ENCODE measurements at places on chromosomes 3 and 15.

DNA sequence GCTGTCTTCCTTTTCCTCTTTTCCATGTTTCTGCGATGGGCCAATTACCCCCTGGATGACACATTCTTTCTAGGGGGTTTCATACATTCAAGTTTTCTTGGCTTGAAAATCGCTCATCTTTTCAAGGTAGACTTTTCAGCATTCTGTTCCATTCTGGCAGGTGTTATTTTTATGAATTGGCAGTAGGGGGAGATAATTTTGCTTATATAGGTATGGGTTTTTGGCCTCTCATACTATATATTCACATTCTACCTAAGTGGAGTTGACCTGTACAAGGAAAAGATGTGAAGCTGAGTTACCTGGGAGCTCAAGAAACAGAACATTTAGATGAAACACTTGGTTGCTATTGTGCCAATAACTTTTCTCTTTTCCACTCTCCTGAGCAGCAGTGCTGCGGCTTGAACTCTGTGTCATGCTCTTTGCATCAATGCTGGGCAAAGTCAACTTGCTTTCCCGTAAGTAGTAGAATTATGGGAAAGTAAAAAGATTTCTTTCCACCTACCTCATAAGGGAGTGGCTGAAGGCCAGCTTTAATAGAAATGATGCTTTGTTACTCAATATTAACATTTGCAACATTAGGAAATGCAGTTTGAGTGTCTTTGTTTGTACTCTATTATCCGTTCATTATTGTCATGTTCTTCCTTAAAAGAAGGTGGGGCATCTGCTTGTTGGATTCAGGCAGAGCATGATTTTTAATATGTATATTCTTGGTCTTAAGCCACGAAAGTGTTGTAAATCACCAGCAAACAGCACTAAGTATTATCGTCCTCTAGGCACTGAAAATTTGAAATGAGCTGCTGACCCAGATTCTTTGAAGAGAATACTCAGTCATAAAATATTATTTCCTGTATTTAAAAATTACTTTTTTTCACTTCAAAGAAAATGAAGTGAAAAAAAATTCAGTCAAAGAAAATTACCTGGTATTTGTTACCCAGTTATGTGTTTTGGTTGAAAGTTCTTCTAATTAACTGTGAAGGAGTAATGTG, 27.7 kb upstream of the MFSD1 start:
- no peak for DNase-seq

- DNase-seq, result no peak
Measured at GRCh38 chr3:23629181-23629894, 176.4 kb upstream of the UBE2E1 start.

GRCh38 chr15:59221511-59222505, 15.2 kb downstream of the LDHAL6B start:
- no peak for DNase-seq

GRCh38 chr15:70535071-70535954, 228.0 kb downstream of the UACA start:
- peak; percentile 45 for DNase-seq

DNA sequence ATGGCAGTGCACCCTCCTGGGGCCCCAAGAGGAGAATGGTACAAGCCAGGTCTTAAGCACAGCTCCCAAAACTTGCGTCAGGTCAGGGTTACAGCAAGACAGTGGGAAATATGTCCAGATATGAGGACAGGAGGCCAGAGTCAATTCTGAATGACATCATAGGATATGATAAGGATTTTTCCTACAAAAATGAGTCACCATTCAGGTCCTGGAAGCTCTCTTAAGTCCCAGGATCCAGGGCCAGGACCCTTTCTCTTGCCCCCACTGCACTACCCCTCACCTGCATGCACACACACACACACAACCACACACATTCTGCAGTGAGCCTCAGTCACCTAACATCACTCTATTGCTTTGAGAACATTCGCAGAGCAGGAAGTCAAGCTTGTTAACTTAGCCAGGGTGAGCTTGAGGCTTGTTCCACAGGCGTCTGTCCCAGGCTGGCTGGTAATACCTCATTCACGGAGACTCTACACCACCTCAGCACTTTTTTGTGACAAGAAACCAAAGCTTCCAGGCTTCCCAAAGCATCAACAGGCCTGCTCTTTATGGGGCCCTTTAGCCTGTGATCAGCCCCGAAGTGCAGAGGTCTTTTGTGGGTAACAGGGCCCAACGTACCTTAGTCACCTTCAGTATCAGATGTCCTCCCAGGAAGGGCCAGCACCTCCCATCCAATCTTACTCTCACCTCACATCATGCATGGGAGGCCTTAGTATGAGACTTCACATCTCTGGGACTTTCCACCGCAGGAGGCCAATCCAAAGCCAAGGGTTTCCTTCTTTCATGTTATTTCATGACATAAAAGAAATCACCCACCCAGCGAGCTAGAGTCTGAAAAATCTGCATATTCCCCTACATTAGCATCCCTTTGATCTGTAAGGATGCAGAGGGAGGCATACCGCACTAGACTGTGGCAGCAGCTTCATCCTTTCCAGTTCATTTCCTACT, 74.0 kb upstream of the LIPC start:
- no peak for DNase-seq

DNA sequence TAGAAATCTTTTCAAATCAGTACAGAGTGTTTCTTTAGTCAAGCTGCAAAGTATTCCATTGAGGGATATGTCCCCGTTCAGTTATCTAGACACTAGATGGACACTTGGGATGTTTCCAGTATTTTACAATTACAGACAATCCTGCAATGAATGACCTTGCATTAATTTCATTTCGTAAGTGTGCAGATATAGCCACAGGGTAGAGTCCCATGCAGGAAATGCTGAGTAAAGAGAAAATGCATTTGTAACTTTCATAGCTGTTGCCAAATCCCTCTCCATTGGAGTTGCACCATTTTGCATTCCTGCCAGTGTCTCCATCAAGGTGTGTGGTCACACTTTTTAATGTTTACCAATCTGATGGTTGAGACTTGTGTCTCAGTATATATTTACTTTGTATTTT, 92.5 kb downstream of the LIPC start:
- DNase-seq, result no peak

DNA sequence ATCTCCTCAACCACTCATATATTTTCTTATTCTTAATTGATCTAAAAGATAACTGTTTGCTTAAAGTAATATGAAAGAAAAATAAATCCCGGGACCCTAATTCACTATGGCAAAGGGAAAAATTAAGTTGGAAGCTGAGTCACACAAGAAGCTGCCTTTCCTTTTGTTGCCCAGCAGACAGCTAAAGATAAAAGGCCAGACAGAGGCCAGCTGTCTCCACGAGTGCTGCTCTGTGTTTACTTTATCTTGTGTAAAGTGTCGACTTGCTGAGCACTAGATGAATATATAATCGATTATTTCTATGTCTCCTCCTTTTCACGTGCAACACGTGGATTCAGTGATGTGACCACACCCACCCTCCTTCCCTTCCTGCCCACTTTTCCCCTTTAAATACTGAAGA, 52.8 kb upstream of the NSMCE3 start:
- no peak for DNase-seq

GRCh38 chr15:90708516-90708915, 8.6 kb upstream of the BLM start:
- no peak for DNase-seq

DNA sequence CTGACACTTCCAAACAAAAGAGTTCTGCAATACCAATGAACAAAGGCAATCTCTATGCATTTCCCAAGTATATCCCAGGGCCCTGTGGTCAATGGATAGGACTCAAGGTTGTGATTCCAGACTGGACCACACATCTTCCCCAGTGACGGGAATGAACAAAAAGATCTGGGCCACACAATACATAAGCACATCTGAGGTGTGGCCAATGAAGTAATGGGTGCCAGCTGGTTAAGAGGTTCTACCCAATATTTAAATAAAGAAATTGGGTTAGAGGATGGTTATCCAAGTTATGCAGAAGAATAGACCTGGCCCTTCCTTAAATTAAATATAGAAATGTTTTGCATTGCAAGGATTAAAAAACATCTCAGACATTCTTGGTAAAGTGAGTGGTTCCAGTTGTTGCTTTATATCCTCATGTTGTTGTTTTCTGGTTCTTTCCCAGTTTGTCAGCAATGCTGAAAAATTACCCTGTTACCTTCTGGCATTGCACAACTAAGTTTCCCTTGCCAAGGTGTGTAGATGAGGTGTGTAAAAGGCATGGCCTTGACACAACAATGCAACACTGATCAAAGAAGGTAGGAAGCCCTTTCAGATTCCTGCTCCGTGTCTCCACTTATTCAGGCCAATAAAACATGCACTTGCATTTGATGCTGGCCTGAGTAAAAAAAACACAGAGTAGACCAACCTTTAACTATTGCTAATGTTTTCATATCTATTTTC, 86.5 kb downstream of the PRICKLE2 start:
- no peak for DNase-seq

GRCh38 chr3:142019794-142020320, 129.5 kb downstream of the TFDP2 start:
- no peak for DNase-seq

- no peak for DNase-seq
Measured at GRCh38 chr3:72310419-72311380, 525.8 kb upstream of the PROK2 start.

DNA sequence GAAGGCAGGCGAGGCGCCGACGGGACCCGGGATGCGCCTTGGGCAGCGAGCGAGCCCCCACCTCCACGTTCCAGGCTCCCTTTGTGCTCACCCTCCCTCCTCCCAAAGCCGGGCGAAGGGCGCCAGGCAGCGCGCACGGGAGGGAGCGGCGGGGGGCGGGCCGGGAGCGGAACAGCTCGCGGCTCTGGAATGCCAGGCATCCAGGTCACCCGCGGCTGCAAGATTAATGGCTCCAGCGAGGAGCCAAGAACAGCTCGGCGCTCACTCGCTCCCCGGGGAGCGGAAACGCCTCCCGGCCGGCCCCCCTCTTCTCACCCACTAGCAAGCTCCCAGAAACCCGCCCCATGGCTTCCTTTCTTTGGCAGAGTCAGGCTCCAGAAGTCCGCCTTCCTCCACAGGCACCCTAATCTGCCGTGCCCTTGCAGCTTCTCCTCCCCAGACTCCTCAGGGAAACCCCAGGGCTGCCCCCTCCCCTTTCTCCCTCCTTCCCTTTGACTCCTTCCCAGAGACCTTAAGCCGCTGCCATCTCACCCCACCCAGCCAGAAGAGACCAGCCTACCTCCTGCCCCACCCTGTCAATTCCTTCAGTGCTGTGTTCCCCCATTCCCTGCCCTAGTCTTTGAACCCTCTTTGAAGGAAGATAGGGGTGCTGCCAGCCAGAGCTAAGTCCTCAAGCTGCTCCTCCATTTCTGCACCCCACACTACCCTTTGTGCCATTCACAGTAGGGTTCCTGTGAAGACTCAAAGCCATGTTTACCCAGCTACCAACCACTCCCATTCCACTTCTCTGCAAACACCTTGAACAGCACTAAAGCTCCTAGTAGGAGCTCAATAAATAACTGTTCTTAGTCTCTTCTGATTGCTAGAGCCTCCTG, 9.9 kb downstream of the AMOTL2 start:
- no peak for DNase-seq

DNA sequence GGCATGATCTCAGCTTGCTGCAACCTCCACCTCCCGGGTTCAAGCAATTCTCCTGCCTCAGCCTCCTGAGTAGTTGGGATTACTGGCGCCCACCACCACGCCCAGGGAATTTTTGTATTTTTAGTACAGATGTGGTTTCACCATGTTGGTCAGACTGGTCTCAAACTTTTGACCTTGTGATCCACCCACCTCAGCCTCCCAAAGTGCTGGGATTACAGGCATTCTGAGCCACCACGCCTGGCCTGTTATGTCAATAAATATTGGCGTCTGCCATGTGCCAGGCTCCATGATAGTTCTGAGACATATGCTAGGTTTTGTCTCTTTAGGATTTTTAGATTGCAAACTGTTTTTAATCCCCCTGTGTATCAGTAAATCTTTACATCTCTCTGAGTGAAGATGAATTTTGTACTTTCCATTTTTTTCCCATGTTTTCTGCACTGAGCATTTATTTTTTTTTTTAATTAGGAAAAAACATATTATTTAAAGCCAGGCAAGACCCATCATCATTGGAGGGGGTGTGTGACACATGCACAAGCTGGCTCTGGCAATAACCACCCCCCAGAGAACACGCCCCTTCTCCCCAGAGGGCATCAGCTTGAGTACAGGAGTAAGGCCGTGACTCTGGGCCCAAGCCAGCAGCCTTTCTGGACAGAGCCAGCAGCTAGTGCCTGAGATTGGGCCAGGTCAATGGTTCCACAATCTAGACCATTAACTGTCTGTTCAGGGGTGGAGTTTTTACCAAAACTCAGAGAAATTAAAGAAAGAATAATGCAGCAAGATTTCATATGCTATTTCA, 51.0 kb upstream of the ATP1B3 start:
- DNase-seq, result no peak

- DNase-seq, result no peak
Measured at GRCh38 chr3:192929755-192930547, 12.3 kb upstream of the MB21D2 start.

- no peak for DNase-seq
Measured at GRCh38 chr3:32998631-32999451, 47.4 kb downstream of the CCR4 start.

- DNase-seq, result no peak
Measured at GRCh38 chr15:101136381-101137268, 115.2 kb downstream of the CHSY1 start.

GRCh38 chr3:73604451-73604850, 20.3 kb downstream of the PDZRN3 start:
- DNase-seq, result no peak

- DNase-seq, result peak; percentile 78
Measured at GRCh38 chr3:185942907-185943759, 5.3 kb upstream of the TRA2B start.

DNA sequence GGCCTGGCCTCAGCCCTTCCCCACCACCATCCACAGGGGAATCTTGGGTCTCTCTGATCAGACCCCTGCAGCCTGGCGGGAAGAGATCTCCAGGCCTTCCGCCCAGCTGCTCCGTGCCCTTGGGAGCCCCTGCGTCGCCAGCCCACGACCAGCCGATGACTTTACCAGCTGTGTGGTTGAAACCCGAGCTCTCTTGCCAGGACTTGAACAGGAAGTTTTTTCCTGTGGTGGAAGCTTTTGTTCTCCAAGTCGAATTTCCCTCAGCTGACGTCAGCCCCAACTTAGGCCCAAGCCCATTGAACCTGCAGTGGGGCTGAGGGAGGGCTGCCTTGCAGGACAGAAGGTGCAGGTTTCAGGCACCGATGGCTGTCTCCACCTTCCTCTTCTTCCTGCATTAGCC, 51.7 kb upstream of the SMAD3 start:
- no peak for DNase-seq

GRCh38 chr3:41200669-41201021, 1.3 kb downstream of the CTNNB1 start:
- no peak for DNase-seq

GRCh38 chr3:31853580-31853979, 127.5 kb downstream of the OSBPL10 start:
- DNase-seq, result no peak

- DNase-seq, result no peak
Measured at GRCh38 chr15:87816811-87817210, 439.7 kb downstream of the NTRK3 start.
